Activated T-cell treated with anti-CD3 and anti-CD28 coated beads for 1 hour (primary cell): ENCODE measurements at places on chromosomes 7 and 10.

GRCh38 chr7:7100432-7100849 lies 81.9 kb upstream of the C1GALT1 start:
- no peak for DNase-seq

DNA sequence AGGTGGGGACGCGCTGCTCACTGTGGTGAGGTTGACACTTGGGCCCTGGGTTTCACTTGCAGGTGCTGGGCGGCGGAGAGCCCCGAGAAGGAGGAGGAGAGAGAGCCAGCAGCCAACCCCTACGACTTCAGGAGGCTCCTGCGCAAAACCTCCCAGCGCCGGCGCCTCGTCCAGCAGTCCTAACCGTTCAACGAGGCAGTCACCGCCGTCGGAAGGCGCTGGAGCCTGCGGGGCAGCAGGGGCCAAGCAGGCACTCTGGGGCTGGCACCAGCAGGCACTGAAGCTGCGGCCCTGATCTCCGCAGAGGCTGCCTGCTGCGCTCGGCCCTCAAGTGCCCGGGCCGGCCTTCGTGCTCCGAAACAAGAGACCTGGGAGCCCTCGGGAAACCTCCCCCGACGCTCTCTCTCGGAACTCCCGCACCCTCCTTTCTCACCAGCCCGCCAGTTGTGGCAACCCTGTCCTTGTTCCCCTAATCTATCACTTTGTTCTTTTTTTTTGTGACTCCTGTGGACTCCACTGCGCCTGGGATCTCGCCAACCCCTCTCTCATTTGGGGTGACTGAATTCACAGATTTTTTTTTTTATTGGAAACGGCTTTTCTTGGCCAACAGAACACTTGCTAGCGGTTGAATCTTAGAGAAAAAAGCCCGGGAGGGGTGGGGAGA lies 4.7 kb upstream of the GAD2 start:
- DNase-seq = no peak

DNA sequence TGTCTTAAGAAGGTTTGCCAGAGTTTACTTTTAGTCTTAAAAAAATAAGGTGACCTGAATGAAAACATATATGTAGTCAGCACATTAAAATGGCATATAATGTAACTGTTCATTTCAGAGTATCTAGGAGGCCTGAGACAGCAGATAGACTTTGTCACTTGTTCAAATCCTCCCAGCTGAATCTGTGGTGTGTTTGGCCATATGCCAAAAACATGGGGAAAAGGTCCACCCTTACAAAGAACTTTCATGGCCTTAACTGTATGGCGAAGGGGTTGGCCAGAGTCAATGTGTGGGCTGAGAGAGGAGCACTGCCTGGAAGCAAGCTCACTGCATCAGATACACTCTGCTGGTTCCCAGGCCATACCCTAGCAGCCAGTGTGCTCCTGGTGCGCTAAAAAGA lies 113.7 kb downstream of the ALOX5 start:
- DNase-seq = no peak

DNA sequence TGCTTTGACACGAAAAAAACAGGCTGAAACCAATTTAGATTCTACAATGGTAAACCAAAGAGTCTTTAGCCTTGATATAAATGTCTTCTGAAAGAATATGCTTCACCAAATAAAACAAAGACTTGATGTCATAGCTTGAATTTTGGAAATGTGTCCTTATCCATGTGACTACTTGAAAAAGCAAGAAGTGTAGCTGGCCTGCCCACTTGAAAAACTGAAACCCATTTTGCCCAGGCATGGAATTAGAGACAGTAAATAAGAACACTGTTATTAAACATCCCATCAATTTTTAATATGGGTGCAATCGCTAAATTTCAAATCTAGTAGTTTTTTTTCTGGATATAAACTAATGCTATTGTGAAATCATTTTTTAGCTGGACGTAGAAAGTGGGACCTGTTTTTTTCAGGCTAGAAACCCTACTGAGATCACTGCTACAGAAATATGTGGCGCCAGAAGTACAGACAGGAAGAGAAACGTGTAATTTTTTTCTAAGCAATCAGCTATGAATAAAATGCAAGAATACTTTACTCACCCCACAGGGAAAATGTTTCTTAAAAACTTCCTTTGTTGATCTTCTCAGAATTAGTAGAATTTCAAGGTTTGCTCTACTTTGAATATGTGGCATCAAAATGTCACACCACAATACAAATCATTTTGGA lies 56.7 kb downstream of the PIP4K2A start:
- no peak for DNase-seq

- no peak for DNase-seq
These were observed 3.5 kb downstream of the FAM180A start for GRCh38 chr7:135744938-135745702.

DNA sequence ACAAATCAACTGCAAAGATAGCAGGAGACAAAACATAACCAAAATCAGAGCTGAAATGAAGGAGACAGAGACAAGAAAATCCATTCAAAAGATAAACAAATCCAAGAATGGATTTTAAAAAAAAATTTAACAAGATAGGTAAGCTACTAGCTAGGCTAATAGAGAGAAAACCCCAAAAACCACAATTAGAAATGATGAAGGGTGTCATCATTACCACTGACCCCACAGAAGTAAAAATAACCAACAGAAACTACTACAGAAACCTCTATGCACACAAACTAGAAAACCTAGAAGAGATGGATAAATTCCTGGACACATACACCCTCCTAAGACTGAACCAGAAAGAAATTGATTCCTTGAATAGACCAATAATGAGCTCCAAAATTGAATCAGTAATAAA lies 117.6 kb downstream of the DNAJC1 start:
- no peak for DNase-seq

GRCh38 chr10:133294189-133294588 lies 14.5 kb downstream of the TUBGCP2 start:
- no peak for DNase-seq

GRCh38 chr10:27383595-27384542 lies 120.2 kb upstream of the RAB18 start:
- DNase-seq = no peak

GRCh38 chr10:76356557-76356956 lies 925.1 kb downstream of the LRMDA start:
- no peak for DNase-seq

DNA sequence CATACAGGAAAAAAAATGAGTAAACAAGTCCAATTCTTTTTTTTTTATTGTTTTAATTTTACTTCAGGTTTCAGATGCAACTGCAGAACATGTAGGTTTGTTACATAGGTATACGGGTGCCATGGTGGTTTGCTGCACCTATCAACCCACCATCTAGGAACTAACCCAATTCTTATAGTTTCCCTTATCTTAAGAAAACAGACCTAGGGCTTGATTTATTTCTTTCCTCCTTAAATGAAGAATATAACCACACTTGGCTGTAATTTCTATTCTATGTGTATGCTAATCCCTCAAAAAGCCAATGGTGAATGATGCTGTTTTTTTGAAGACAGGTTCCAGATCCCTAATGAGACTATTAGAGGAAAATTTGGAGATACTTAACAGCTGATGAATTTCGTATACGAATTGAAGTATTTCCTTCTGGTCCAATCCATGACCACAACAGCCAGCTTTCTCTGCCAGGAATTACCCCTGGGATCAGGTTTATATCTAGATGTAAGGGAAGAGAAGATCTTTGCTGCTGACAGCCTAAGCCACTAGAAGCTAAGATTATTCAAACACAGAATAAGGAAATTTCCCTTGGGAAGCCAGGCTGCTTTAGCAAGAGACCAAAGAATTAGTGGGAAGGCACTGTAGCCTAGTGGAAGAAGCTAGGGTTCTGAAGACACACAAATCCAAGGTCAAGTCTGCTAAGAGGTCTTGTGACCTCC lies 115.8 kb downstream of the INHBA start:
- no peak for DNase-seq

- no peak for DNase-seq
These were observed 41.6 kb downstream of the NET1 start for GRCh38 chr10:5453749-5454489.

- DNase-seq = no peak
These were observed 3.8 kb upstream of the STN1 start for GRCh38 chr10:103921750-103922195.

DNA sequence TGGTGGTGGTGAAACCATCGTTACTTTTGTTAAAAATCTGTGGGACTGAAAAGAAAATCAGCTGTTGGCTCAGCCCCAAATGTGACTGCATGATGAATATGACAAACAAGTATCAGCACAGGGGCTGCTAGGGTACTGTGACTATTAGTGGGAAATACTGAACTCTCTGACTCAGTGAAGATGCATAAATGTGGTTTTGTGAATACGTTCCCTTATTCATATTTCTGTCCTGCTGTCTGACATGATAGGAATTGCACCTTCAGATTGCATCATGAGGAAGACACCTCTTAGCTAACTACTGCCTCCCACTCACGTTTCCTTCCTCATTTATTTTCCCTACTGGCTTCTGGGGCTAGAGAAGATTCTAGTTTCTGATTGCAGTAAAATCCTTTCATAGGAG lies 1.4 kb downstream of the CLEC5A start:
- no peak for DNase-seq

DNA sequence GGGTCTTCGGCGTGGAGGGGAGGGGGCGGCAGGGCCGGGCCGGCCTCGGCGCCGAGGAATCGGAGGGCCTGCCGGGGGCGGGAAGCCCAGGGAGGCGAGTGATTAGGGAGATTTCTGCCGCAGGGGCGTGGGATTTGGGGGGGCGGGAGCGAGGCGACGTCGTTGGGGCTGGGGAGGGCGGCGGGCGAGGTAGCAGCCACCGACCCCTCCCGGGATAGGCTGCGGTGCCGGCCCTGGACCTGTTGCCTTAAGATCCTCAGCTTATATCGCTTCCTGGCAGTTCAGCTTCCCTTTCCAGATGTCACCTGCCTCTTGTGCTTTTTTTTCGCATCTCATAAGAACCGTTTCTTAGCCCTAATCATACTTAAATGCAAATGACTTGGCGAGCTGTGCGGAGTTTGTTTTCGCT lies 655 bp downstream of the LMTK2 start:
- no peak for DNase-seq

DNA sequence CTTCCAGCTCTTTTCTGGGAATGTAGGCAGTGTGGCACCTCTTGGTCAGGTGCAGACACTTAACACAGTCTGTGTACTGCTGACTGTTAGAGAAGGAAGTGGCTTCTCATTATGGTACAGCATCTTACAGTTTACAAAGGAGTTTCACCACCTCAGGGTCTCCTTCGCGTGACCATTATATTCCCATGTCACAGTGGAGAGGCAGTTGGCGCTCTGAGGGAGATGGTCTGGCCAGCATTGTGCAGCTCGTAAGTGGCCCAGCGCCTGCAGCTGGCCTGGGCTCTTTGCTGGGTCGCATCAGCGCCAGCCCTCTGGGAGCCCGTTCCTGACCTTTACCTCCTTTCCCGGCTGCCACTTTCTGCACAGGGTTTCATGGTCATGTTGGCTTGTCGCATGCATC lies 15.4 kb downstream of the TSPAN15 start:
- no peak for DNase-seq

DNA sequence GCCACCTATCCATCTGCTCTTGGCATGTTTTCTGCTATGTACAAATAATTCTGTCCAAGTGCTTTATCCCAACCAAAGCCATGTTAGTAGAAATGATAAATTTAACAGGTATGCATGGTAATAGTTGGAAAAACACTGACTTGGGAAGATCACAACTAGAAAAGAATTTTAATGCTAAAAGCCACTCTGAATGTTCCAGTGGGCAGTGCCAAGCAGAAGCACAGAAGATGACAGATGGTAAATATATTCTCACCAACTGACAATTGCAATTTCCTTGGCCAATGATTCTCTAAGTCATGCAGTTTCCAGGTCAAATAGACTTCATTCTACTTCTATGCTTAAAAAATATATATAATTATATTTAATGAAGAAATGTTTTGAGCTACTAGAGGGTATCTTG lies 83.6 kb upstream of the SEMA3C start:
- no peak for DNase-seq

DNA sequence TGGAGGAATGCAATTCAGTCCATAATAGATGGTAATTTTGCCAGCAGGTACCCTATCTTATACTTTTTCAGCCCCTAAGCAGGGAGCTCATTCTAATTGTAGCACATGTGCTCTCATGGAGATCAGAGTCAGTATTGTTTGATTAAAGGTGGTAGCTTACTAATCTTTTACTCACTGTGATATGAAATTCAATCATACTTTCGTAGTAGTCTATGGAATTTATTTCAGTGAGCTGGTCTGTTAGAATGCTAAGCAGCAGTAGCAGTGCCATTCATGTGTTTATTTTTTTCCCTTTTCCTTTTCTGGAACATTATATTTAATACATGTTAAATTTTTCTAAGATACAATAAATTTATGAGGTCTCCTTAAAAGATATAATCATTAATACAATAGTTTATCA lies 109.0 kb downstream of the ST7 start:
- no peak for DNase-seq

- DNase-seq = no peak
These were observed 21.7 kb upstream of the GPER1 start for GRCh38 chr7:1066242-1066588.

GRCh38 chr10:58385784-58386112 lies 538 bp downstream of the TFAM start:
- no peak for DNase-seq

DNA sequence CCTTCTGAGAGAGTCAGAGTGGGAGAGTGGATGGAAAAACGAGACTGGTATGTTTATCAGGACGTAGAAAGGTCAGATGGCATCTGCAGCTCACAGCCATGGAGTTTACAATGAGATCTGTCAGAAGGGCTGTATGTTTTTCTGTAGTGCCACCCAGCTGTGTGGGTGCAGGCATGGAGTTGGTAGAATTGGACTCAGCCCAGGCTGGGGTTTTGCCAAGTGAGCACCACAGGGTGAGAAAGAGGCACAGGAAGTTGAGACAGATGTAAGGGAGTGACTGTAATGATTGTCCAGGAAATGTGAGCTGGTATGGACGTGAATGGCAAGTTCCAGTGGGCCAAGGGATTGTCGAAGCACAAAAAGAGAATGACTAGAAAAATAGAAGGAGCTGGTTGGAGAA lies 9.1 kb upstream of the ZYX start:
- DNase-seq = peak; percentile 50

- no peak for DNase-seq
These were observed 3.1 kb downstream of the SOSTDC1 start for GRCh38 chr7:16462431-16462889.

GRCh38 chr7:120993553-120994191 lies 5.2 kb downstream of the CPED1 start:
- DNase-seq = no peak

GRCh38 chr7:69659983-69660382 lies 61.7 kb downstream of the AUTS2 start:
- no peak for DNase-seq

DNA sequence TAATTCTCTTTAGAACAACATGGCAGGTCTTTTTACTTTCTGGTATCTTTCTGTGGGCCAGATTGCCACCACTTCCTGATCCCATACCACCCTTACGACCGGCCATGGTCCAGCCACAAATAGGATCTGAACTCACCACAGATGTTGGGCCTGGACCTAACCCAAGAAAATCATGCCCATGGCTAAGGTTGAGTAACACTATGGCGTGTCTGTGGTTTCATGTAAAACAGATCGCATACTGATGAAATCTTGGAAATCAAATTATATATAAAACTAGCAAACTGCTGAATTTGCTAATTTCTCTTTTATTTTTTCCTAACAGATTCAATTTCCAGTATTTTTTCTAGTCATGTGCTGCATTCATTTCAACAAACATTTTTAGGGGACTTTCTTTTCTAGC lies 77.2 kb downstream of the CH25H start:
- DNase-seq = no peak

- no peak for DNase-seq
These were observed 33.2 kb downstream of the TACR2 start for GRCh38 chr10:69383558-69383957.
